HFFc6 (cell line): ENCODE measurements at places on chromosomes 4 and X.

DNA sequence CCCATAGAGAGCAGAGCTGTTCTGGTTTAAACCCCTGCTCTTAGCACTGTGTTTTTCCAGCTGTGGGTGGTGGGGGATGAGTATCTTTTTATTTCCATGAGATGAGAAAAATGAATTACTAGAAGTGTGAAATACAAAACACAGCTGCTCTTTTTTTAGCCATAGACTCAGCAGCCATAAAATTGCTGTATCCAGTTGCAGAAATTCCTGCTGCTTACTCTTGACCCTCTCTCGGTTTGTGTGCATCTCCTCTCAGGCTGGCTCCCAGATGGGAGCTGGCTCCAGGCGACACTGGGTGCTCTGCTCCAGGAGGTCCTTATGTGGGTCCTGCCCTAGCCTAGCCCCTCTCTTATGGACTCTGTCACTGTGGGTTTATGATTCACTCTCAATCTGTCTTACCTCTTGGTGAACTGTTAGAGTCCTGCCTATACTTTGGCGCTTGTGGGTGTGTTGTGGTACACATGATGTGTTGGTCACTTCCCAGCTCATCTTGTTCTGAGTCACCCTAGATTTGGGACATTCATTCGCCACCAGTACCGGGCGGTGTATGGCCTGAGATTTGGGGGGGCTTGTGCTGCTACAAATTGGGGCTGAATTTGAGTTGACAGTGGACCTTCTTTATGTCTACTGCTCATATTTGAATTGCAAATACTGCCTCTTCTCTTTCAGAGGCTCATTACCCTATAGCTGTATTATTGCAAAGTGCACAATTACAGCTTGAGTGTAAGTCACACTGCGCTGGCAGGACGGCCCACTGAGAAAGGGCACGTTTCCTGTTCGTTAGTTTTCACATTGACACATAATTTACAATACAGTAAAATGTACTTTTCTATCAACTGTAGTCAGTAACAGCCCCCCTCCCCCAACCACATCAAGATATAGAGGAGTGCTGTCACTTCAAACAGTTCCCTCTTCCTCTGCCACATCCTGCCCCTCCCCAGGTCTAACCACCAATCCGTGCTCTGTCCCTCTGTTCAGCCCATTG, 46.9 kb upstream of the MSANTD1 start:
- DNase-seq = no peak

- no peak for DNase-seq
Measured at GRCh38 chr4:169098054-169098497, 88.0 kb upstream of the CBR4 start.

GRCh38 chrX:100408713-100409609, 1.1 kb downstream of the PCDH19 start:
- no peak for DNase-seq

DNA sequence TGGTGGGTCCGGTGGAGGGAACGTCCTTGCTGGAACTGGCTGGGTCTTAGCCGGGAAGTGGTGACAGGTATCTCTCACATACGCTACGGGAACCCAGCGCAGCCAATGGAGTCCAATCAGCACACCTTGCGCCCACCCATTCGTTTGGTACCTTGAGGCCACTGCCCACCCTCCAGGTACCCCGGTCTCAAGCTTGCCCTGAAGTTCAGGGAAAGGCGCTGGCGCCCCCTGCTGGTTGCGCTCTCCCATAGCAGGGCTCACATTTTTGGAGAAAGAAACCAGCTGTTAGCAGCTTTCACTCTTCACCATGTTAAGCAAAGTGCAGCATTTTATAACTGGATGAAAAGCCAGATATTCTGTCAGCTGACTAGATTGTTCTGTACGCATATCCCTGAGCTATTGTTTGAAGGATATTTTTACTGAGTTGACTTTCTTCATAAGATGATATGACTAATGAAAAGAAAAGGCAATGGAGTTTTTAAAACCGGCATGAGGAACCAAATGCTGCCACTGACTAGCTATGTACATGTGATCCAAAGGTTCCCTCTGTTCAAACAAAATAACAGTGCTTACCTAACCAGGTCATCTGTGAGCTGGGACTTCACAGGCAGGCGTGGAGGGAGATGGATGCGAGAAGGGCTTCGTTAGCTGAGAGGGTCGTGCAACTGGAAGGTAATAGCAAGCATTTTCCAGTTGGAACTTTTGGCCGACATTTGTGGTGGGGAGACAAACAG, 43.7 kb downstream of the OTOP1 start:
- no peak for DNase-seq

DNA sequence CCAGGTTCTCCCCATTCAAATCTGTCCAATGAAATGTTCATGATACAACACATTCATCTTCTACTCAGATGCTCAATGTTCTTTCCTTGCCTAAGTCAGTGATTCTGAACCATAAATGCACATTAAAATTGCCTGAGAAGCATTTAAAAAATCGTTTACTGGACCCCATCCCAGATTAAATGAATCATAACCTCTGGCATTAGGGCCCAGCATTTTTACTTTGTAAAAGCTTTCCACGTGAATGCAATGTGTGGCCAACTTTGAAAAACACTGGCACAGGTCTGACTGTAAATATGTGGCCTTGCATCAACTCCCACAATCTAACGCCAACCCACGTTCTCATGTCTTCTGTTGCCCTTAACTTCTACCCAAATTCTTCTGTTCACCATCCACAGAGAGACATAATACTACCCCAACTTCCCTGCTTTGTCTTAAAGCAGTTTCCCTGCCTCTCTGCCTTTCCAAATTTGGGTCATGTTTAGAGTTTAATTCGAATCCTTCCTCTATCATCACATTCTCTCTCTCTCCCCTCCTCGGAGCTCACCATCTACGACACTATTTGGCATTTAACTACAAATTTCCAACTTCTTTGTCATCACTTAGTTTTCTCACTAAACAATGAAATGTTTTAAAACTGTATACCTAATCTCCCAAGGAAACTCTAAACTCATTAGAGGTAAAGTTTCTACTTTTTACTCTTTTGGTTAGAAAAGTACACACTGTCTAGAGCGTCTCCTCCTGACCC, 78.7 kb downstream of the PRKG2 start:
- DNase-seq = peak; percentile 23

DNA sequence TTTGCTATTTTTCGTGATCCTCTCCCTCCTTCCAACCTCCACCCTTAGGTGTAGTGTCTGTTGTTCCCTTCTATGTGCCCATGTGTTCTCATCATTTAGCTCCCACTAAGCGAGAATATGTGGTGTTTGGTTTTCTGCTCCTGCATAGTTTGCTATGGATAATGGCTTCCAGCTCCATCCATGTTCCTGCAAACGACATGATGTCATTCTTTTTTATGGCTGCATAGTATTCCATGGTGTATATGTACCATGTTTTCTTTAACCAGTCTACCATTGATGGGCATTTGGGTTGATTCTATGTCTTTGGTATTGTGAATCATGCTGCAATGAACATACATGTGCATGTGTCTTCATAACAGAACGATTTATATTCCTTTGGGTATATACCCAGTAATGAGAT, 102.7 kb downstream of the SEL1L3 start:
- DNase-seq = no peak

- no peak for DNase-seq
Measured at GRCh38 chrX:130111220-130112154, 1.2 kb upstream of the ELF4 start.

DNA sequence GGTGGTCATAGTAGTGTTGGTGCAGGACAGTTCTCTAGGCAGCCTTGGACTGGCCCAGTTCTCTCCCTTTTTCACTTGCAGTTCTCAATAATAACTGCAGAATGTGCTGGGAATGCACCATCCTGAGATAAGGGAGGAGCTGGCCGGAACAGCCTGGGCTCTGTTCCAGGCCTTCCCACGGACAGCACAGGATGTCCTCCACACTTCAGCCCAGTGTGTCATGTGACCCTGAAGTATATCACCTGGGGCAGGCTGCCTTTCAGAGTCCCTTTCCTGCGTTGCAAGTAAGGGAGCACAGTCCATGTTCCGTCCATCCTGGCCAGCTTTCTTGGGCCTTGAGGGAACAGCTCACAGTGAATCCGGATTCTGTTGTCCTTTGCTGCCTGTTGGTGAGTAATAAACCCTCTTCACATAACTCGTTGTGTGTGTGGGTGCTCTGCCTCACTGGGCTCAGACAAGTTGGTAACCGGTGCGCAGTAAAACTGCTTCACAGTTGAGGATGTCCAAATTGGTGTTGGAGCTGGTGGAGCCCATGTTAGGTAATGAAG, 32.3 kb upstream of the BBS12 start:
- no peak for DNase-seq

- DNase-seq = no peak
Measured at GRCh38 chr4:8301851-8302730, 32.5 kb downstream of the HTRA3 start.

DNA sequence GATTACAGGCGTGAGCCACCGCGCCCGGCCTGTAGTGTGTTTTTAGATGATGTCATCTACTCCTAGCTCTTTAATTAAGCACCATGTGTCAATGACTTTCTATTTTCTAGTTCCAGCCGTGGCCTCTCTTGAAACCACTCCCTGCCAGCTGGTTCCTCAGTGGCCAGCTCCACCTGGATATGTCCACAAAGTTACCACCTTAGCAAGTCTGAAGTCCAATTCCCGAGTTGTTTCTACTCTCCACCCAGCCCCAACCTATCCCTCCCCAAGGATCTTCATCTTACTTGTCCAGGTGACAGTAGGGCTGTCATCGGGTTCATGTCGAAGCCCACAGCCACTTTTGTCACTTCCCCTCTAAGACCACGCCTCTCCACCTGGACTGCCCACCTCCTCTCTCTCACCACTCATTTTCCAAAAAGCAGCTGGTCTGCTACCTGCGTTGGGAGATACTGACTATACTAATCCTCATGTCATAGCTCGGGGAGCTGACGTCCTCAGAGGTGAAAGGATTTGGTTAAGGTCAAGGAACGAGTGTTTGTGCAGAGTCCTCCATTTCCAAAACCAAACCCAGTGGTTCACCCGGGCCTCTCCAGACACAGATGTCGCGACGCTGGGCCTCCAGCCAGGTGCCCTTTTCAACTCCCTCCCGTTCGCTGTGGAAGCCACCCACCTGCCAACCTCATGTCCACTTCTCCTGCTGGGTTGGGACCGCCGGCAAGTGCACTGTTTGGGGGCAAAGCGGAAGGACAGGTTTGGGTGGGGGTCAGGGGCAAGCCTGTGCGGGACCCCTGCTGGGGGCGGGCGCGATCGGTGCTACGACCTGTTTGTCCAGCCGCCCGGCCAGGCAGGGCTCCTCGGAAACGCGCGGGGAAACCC, 704 bp downstream of the FAM3A start:
- DNase-seq = no peak

DNA sequence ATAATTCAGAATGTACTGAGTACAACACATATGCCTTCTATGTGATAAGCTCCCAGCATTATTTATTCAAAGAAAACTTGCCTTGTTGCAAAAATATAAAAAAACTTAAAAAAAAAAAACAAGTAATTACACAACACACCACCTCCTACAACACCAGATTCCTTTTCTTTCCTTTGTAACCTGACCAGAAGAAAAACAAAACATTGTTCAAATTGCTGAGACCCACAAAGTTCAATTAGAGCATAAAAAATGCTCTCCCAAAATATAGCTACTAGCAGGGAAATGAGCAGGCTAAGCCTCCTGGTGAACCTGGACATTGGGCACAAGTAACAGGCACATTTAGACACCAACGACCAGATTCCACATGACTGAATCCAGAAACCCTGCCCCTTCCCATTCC, 38.3 kb downstream of the MECP2 start:
- no peak for DNase-seq

DNA sequence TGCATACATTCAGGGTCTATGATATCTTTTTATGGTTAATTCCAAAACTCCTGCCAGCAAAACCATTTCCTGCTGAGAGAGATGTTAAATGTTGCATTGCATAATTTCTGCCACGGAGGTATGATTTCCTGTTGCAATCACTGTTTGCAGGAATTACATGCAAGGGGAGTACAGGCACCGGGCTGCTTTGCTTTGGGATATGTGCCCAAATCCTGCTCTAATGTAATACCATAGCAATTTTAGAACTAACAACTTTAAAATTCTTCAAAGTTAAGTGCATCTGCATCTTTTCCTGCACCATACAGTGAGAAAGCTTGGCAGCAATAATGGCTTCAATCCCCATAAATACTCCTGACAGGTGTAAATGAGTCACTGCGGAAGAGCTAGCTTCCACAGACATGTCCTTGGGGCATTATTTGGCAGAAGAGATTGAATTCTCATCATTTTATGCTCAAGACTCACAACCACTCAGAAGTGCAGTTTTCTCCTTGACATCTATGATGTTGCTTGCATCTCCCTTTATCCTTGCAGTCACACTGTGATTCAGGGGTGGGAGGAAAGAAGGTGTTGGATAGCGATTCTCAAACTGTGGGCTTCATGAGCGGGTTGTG, 29.6 kb downstream of the TRIM2 start:
- peak; percentile 95 for DNase-seq
